ENCODE measurements at places on chromosomes 7 and 10.

DNA sequence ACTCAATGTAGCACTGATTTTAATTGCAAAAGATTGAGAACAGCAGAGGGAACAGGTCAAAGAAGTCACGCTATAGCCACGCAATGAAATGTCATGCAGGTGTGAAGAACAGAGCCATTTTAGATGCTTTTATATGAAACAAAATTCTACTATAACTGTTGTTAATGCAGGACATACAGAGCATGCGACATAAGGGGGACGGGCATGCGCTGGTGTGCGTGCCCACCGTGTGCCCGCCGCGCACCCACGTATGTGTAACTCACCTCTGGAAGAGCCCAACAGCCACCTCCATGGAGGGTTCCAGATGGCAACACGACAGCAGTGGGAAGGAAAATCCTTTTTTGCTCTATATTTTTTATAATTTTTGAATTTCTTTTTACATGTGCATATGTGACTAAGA lies 410.0 kb upstream of the RNF32 start:
- DNase-seq = no peak

GRCh38 chr7:141891336-141891735 lies 24.9 kb upstream of the OR9A4 start:
- DNase-seq = no peak

DNA sequence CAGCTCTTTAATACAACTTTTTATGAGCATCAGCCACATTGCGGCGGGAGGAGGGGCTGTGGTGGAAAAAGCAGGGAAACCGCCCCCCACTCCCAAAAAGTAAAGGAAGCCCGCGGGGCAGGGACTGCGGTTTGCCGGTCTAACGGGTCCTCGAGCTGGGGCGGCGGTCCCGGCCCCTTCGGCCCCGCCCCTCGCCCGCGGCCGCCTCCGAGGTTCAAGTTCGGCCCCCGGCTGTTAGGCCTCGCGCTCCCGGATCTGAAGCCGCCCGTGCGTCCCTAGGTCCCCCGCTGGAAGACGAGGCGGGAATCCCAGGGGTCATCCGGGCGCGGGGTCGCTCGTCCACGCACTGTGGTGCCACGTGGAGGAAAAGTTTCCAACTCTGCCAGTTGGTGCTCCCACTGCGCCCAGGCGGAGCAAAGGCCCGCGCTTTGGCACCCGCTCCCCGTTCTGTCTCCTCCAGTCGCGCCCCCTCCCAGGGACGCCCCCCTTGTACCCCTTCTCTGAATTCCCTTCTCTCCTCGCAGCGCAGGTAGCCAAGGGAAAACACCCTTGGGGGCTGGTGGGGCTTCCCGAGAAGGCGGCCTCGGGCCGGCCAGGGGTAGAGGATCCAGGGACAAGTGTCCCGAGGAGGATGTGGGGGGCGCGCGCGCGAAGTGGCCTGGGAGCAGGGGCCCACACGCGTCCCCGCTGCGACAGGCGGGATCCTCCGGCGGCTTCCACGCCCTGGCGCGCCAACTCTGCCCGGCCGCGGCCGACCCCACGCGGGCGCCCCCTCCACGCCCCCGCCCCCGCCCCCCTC lies 798 bp upstream of the AUTS2 start:
- no peak for DNase-seq

GRCh38 chr7:101618207-101618839 lies 10.8 kb downstream of the MYL10 start:
- DNase-seq = no peak

GRCh38 chr7:112400141-112400540 lies 50.1 kb upstream of the IFRD1 start:
- DNase-seq = no peak

- DNase-seq = no peak
These were observed 14.7 kb downstream of the KCNMA1 start for GRCh38 chr10:77622889-77623291.

DNA sequence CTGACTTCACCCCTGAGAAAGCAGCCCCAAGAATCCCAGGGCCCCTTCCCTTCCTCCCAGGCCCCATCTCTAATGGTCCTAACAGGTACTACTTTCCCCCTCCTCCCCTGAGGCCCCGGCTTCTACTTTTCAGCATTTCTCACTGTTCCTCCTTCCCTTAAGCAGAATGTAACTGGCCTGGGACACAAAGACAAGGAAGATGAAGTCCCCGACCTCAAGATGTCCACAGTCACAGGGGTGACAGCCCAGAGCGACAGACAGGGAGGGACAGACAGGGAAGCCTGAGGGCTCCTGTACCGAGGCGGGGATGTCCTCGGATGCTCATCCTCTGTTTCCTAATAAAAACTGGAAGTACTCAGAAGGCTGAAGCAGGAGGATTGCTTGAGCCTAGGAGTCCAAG lies 11.6 kb downstream of the AOC1 start:
- no peak for DNase-seq

DNA sequence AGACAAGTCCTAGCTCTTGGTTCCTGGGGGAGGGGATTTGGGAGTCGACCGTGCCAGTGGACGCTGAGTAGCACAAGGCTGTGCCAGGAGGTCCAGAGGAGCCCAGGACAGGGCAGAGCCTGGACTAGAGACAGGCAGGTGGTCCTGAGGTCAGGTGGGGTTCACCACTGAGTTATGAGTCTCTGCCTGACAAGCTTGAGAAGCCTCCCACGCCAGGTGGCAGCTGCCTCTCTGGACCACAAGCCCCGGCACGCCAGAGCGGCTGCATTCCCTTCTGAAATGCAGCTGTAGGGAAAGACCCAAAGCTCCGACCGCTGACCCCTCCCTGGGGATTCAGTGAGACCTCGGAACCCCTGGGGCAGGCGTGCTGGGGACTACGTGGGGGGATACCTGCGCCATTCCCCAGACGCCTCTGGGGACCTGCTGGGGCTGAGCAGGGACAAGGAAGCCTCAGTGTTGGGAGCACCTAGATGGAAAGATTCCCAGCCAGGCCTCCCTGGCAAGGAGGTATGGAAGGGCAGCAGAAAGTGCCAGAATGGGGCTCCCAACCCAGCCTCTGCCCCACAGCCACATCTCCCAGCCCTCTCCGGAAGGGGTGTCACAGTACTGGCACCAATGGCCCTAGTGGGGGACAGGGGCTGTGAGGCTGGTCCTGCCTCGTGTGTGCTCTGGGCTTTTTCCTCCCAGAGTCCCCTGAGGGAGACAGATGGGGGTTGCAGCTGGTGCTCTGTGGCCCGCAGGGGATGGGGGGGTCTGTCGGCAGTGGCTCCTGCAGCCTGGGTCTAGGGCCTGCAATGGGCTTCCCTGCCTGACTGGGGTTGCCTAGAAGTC lies 29.0 kb downstream of the PDGFA start:
- DNase-seq = no peak

DNA sequence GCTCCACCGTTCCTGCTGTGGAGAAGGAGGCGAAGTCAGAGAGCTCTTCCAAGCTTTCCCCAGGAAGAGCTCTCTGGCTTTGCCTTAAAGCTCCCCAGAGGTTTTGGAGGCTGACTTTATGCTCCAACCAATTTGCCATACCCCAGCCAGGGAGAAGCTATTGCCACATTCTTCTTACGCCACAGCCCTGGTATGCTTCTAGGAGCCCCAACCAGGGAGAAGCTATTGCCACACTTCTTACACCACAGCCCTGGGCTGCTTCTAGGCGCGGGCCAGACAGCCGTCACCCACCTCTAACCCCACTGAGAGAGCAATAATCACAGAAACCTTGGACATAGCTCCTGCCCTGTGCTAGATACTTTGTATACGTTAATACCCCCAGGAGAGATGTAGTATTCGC lies 951 bp downstream of the ELOVL3 start:
- peak; percentile 86 for DNase-seq

GRCh38 chr7:97174303-97174702 lies 56.8 kb downstream of the SDHAF3 start:
- no peak for DNase-seq

GRCh38 chr7:151745706-151746105 lies 131.2 kb downstream of the PRKAG2 start:
- no peak for DNase-seq

DNA sequence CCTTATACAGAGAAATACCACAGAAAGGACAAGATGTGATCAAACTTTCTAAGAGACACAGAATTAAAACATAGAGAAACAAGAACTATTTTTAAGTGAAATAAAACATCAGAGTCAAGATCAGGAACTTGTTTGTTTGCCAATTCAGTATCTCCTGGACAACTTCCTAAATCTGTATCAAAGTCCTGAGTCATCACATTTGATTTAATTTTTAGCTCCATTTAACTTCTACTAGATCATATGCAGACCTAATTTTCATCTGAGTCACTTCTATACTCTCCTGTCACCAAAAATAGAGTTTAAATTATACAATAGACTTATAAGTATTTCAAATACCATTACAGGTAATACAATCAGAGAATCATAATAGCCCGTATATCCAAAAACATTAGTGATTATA lies 268.1 kb downstream of the PRKG1 start:
- no peak for DNase-seq

GRCh38 chr10:15096661-15097010 lies 519 bp upstream of the RPP38 start:
- no peak for DNase-seq

- DNase-seq = no peak
These were observed 308.2 kb downstream of the PPP1R3A start for GRCh38 chr7:113610572-113610971.
